NCI-H1092 treated with DMSO at 0.1 percent for 48 hours (cell line): ENCODE measurements at places on chromosomes 16 and 17.

GRCh38 chr17:57631871-57632270 is 113.2 kb downstream of the CCDC182 start:
- DNase-seq, result no peak

DNA sequence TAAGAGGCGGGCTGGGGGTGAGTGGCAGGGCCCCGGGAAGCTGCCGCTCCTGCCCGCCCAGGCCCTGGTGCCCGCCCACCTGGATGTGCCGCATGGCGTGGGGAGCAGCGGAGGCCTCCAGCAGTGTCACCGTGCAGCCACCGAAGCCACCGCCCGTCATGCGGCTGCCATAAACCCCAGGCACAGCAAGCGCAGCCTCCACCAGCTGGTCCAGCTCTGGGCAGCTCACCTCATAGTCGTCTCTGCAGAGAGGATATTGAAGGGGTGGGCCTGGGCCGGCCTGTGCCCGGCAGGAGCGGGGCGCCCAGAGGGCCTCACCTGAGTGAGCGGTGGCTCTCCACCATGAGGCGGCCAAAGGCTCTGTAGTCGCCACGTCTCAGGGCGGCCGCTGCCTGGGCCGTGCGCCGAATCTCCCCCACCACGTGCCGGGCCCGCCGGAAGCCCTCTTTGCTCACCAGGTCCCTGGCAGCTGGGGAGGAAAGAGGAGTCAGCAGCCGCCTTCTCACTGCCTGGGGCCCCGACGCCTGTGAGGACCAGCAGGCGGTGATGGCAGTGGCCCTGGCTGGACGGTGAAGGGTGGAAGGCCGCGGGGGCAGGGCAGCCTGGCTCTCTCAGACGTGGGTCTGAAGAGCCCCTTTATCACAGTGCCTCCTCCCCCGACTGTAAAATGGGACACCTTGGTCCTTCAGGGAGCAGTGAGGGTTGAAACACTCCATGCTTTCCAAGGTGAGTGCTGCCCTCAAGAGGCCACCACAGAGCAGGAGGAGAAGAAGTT is 6.7 kb downstream of the GALK1 start:
- DNase-seq, result no peak

GRCh38 chr16:17155485-17155884 is 315.3 kb downstream of the XYLT1 start:
- DNase-seq, result no peak

- DNase-seq, result no peak
These were observed 8.9 kb upstream of the RBFOX3 start for GRCh38 chr17:79619636-79620206.

- DNase-seq, result no peak
These were observed 15.8 kb downstream of the EMP2 start for GRCh38 chr16:10564591-10564990.

DNA sequence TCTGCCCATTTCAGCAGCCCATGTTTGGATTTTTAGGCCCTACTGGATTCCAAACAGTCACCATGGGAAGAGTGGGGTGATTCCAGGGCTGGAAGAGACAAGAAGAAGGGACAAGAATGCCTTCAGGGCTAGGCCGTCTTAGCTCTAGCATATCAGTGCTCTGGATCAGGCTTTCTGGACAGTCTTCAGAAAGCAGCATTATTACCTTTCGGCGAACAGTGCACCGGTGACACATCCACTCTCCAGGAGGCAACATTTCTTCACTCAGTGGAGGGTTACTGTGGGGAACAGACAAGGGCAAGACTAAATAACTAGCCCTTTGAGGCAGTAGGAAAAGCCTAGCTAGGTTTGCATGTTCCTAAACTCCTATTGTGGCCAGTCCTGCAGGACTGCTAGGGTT is 23.9 kb upstream of the DHRS13 start:
- DNase-seq, result no peak

- DNase-seq, result no peak
These were observed 80.6 kb downstream of the C16orf95 start for GRCh38 chr16:87236516-87237115.

- no peak for DNase-seq
These were observed 729 bp downstream of the ADORA2B start for GRCh38 chr17:15945527-15946191.

DNA sequence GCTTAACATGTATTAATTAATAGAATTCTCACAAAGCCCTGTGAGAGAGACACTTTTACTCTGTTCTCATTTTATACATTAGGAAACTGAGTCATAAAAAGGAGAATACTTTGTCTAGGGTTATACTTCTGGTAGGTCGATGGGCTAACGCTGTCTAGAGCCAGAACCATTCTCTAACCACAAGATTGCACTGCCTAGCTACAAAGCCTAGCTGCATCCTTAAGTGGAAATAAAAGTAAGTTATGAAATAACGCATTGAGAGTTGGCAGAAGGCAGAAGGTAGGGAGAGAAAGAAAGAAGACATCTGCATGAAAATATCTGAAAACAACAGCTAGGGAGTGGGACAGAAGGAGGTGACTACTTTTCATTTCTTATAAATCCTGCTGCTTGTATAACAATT is 33.2 kb downstream of the IRX6 start:
- no peak for DNase-seq

- no peak for DNase-seq
These were observed 429.8 kb downstream of the MAF start for GRCh38 chr16:79170555-79171246.

- DNase-seq, result no peak
These were observed 14.4 kb upstream of the METRNL start for GRCh38 chr17:83064732-83065659.

DNA sequence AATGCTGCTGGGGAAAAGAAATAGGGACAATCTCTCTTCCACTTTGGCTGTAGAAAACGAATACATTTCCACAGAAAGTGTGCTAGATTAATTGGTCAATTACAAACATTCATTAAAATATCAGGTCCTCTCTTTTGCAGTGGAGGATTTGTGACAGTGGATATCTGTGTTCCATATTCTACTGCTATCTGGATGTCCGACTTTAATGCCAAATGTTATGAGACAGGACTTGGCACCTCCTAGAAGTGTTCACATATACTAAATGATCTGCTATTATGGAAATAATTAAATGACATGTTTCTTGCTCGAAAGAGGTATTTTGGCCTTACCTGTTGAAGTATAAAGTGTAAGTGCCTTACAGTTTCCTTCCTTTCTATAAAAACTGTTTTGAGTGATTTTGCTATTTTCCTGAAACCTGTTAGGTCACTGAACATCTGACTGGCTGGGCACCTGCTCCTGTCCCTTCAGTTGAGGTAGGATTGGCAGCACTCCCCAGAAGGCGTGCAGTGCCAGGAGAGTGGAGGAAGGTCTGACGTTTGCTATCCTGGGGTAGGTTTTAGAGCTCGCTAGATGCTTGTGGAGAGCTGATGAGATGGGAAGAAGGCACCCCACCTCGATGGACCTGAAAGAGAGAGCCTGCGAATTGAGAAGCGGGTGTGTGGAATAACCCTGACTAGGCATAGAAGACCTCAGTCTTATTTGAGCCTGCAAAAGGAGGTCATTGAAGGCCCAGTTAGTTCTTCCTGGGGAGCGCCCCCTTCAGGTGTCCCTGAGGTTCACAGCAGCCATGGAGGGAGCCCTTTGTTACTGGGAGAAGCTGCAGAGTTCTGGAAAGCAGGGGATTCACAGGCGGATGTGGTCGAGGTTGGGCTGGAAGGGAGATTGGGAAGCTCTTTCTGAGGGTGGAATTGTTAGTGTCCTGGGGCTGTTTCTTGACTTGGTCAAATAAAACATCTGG is 159.4 kb upstream of the ZNF267 start:
- no peak for DNase-seq

DNA sequence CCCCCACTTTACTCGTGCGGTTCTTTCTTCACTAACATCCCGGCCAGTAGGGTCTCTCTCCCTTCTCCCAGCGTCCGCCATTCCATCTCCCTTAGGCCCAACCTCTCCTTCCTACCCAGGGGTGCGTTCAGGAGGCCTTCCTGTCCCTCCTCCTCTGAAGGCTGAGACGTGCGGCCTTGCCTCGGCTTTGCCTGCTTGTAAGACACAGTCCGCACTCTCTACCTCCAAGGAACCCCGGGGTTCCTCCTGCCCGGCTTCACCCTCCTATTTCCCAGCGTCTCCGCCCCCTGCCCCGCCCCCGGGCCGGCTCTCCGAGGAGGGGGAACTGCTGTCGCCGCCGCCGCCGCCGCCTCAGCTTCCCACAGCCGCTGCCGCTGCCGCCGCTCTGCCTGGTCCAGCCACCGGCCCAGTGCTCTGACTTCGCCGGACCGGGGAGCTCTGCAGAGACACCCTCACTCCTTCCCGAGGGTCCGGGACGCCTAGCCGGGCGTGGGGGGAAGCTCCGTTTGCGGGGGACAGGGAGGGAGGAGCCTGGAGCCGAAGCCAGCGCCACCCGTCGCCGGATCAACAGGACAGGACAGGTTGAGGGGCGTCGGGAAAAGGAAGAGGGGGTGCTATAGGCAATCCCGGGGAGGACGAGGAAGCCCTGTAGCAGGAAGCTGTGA is 1.2 kb upstream of the FGF11 start:
- peak; percentile 10 for DNase-seq

DNA sequence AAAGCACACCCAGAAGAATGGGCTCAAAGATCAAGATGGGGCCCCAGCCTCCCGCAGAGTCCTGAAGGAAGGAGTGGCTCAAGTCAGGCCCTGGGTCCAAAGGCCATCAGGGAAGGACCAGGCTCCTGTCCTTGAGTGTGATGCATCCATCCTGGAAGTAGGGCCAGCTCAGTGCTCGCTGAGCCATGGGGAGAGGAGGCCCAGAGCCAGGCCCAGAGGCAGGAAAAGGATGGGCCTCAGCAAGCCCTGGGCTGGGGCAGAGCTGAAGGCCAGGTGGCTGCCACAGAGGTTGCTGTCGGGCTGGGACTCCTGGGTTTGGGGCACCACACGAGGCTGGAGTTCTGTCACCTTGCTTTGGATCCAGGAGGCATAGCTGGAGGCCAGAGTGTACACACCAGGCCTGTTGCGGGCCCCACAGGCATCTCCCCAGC is 3.7 kb downstream of the PRSS8 start:
- no peak for DNase-seq

GRCh38 chr16:3720418-3720817 is 3.1 kb upstream of the TRAP1 start:
- no peak for DNase-seq

- no peak for DNase-seq
These were observed 21.0 kb downstream of the CNP start for GRCh38 chr17:41987642-41988041.

- no peak for DNase-seq
These were observed 307.1 kb downstream of the TMEM114 start for GRCh38 chr16:8283195-8283594.

GRCh38 chr17:44529864-44530263 is 26.7 kb upstream of the GPATCH8 start:
- no peak for DNase-seq

- no peak for DNase-seq
These were observed 110.4 kb downstream of the MRTFB start for GRCh38 chr16:14181371-14182050.

DNA sequence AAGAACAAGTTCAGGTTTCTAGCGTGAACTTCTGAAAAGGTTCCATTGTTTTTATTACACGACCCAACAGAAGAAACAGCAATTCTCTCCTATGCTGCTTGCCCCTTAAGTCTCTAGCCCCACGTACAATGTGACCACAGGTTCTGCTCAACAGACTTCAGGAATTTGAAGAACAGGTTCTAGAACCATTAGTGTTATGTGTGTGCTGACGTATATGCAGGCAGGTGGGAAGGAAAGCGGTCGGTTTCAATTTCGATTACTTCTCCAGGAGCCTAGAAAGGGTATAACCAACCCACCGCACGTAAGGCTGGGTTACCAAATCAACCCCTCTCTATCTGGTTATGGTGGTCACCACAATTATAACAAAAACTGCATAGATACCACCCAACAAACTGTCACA is 39.4 kb downstream of the XPO6 start:
- no peak for DNase-seq

GRCh38 chr17:36933512-36934143 is 3.6 kb upstream of the LHX1 start:
- no peak for DNase-seq

DNA sequence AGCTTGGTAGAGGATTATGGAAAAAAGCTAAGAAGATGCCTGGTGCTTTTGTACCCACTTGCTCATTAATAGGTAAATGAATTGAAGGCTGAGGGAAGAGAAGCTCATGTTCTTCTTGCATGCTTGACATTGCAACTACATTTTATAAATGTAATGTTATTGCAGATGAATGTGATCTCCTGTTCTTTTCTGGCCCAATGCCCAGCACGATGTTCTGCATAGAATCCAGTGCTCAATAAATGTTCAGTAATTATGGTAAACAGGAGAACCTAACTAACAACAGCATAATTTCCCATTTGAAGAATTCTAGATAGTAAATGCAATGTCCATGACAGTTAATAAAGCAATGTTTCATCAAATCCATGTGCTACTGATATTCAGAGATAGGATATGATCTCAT is 638.2 kb upstream of the SOX9 start:
- DNase-seq, result peak; percentile 2

DNA sequence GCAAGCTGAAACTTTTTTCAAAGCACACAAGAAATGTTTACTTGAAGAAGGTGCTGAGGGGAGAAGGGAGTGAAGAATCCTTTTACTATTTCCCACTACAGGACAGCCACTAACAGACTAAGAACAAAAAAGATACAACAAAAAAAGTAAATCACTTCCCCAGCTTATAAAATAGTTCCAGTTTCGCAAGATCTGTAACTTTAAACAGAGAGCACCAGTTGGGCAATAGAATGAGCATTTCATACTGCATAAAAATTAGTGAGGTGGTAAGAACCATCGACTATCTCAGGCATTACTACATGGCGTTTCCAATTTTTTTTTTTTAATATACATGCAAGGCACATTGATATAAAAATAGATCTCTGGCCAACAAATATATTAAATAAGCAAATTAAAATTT is 11.1 kb downstream of the CRYBA1 start:
- DNase-seq, result no peak

GRCh38 chr17:49486012-49486641 is 9.0 kb upstream of the NGFR start:
- DNase-seq, result no peak

- no peak for DNase-seq
These were observed 55.4 kb downstream of the SOCS1 start for GRCh38 chr16:11200592-11200991.

GRCh38 chr17:15048381-15048780 is 216.7 kb downstream of the PMP22 start:
- DNase-seq, result no peak

GRCh38 chr16:85091522-85091910 is 20.8 kb downstream of the CIBAR2 start:
- DNase-seq, result no peak
